Adrenal gland (tissue), 19 donors: ENCODE measurements at places on chromosomes 7 and 10. TPM values are rescaled to one million over a fixed set of nuclear protein-coding genes. Genes with fewer than 3 reads are reported as not detected.

CLCN1 gene
- polyA plus RNA-seq: 0.07 TPM

BAZ1B gene
- 27.7 TPM for polyA plus RNA-seq

OR6B1 gene
- under 0.01 TPM for polyA plus RNA-seq

ENTPD1 gene
- polyA plus RNA-seq: 4.5 TPM

MAP3K8 gene
- polyA plus RNA-seq: 13.4 TPM

THAP5 gene
- polyA plus RNA-seq: 7.3 TPM

PON3 gene
- polyA plus RNA-seq: 5.6 TPM

FGFBP3 gene
- 3.5 TPM for polyA plus RNA-seq

MICALL2 gene
- 7.9 TPM for polyA plus RNA-seq

TDRD1 gene
- 0.08 TPM for polyA plus RNA-seq

SEC31B gene
- polyA plus RNA-seq: 41.8 TPM

ADCY1 gene
- 0.88 TPM for polyA plus RNA-seq

EPO gene
- 0.10 TPM for polyA plus RNA-seq

GRID1 gene
- 5.6 TPM for polyA plus RNA-seq

UPK3BL2 gene
- 17.8 TPM for polyA plus RNA-seq

KCNIP2 gene
- 8.4 TPM for polyA plus RNA-seq

LFNG gene
- polyA plus RNA-seq: 20.7 TPM

NXPH1 gene
- polyA plus RNA-seq: 21.2 TPM

NPC1L1 gene
- polyA plus RNA-seq: 0.20 TPM

SDHAF3 gene
- 6.0 TPM for polyA plus RNA-seq
